ENCODE measurements at places on chromosomes 1 and 21.
A peak's percentile ranks its signal among the peaks of the same experiment; 100 is the strongest.

DNA sequence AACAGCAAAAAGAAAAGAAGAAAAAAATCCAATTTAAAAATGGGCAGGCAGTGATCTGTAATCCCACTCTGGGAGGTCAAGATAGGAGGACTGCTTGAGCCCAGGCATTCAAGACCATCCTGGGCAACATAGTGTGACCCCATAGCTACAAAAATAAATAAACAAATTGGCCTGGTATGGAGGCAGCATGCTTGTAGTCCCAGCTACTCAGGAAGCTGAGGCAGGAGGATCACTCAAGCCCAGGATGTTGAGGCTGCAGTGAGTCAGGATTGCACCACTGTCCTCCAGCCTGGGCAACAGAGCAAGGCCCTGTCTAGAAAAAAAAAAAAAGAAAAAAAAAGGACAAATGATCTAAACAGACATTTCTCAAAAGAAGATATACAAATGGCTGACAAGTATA is 99.6 kb downstream of the EIF4G3 start:
- no peak for DNase-seq

- no peak for DNase-seq
These were observed 6.3 kb upstream of the CAMSAP2 start for GRCh38 chr1:200732438-200732837.

DNA sequence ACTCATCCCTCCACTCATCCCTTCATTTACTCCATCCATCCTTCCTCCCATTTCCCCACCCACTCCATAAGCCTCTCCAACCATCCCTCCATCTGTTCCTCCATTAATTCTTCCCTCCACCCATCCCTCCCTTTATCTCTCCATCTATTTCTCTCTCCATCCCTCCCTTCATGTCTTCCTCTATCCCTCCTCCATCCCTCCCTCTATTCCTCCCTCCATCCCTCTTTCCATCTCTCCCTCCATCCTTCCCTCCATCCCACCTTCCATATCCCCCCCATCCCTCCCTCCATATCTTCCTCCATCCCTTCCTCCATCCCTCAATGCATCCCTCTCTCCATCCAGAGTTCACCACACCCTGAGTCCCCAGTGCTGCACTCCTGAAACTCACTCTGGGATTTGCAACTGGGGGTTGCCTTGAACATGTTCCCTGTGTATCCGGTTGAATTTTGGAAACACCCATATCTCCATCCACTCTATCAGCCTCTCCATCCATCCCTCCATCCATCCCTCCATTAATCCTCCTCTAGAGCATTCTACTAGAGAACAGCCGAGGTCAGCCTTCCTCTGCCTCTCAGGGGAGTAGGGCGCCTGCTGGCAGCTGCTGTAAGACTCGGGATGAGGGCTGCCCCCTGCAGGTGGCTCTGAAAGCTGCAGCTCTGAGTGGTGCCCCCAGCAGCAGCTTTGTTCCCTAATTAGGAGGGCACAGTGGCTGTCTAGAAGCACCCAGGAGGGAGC is 39.4 kb downstream of the ABCG1 start:
- peak; percentile 86 for DNase-seq

- no peak for DNase-seq
These were observed 1583.3 kb downstream of the MRPL39 start for GRCh38 chr21:24023936-24024335.

DNA sequence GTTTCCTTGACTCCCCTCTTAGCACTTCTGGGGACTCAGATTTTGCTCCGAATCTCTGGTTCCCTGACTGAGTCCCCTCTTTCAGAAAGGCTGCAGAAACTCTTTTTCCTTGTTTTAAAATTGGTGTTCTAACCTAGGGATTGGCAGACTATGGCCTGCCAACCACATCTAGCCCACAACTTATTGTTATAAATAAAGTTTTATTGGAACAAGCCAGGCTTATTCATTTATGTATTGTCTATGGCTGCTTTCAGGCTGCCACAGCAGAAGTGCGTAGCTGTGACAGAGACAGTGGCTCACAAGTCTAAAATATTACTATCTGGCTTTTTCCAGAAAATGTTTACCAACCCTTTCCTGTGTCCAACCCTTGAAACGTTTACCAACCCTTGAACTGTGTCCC is 81.7 kb downstream of the IER5 start:
- DNase-seq, result no peak

DNA sequence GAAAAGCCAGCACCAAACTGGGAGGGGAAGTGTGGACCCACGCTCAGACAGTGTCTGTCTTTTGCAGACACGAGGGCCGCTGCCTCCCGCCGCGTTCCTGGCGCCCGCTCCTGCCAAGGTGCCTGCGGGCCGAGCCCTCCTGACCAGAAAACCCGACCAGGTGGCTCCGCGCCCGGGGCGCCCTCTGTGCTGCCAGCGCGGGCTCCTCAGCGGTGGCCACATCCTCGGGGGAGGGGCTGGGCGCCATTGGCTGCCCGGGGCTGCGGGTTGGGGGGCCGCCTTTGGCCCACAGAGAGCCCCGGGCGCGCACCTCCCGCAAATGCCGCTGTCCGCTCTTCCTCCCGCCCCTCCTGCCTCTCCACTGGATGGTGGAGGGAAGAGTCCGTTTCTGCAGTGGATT is 22.4 kb upstream of the TRNAU1AP start:
- no peak for DNase-seq

DNA sequence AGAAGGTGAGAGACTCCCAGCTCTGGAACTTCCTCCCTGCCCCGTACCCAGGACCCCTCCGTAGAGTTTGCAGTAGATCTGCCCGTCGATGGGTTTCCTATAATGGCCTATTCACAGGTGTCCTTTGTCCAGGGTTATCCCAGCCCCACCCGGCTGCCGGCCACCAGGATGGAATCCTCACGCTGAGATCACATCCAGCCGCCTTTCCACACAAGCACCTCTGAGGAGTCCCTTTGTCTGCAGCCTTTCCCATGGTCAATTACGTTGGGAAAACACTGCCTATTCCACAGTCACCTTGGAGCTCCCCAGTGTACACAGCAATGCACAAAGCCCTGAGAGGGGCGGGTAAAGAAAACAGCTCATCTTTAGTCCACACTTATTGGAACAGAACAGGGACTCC is 190.0 kb upstream of the EDN2 start:
- DNase-seq, result no peak

DNA sequence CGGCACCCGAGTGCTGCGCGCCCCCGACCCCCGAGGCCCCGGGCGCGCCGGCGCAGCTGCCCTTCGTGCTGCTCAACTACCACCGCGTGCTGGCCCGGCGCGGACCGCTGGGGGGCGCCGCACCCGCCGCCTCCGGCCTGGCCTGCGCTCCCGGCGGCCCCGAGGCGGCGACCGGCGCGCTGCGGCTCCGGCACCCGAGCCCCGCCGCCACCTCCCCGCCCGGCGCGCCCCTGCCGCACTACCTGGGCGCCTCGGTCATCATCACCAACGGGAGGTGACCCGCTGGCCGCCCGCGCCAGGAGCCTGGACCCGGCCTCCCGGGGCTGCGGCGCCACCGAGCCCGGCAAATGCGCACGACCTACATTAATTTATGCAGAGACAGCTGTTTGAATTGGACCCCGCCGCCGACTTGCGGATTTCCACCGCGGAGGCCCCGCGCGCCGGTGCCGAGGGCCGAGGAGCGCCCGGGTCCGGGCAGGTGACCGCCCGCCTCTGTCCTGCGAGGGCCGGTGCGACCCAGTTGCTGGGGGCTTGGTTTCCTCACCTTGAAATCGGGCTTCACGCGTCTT is 49.0 kb downstream of the SIM2 start:
- peak; percentile 82 for DNase-seq

DNA sequence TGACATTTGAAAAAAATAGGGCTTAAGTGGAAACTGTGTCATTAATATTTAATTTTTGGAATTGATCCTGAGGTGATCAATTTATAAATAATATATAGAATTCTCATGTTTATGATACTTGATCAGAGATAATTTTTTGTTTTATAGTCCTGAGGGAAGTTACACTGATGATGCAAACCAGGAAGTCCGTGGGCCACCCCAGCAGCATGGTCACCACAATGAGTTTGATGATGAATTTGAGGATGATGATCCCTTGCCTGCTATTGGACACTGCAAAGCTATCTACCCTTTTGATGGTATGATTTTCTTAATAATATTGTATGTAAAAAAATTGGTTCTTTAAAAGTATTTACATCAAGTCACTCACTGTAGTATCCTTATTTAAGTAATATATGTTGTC is 101.2 kb downstream of the FNBP1L start:
- DNase-seq, result no peak
